WTC11 (cell line): ENCODE measurements at places on chromosomes 12 and 14. TPM values are rescaled to one million over a fixed set of nuclear protein-coding genes. Genes with fewer than 3 reads are reported as not detected.

The ZDHHC22 gene
- total RNA-seq = 38.6 to 47.7 TPM (median 39.3 TPM) in 3 replicates

The OR4N2 gene
- not detected in 3 replicates for total RNA-seq

The LPAR5 gene
- total RNA-seq = 0.20 to 0.57 TPM (median 0.48 TPM) in 3 replicates

The CCDC196 gene
- not detected in 3 replicates for total RNA-seq

The EPYC gene
- not detected in 3 replicates for total RNA-seq

DNA sequence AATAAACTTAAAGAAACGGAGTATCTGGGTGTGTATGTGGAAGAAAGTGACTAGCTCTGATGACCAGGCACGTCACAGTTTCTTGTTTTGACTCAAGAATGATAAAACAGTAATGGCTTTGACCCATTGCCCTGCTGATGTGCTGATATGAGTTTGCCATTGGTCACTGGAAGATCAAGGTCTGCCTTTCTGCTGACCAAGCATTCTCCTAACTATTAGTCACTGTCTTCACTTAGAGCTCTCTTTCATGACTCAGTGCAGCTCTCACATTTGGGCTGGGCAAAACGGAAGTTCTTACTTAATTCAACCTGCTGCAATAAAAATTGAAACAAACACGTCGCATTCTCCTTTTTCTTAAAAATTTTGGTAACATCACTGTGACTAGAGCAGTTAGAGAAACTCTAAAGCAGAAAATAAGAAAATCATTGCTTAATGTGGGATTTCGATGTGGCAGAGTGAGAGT, 366.7 kb downstream of the BTG1 start:
- no peak for DNase-seq

DNA sequence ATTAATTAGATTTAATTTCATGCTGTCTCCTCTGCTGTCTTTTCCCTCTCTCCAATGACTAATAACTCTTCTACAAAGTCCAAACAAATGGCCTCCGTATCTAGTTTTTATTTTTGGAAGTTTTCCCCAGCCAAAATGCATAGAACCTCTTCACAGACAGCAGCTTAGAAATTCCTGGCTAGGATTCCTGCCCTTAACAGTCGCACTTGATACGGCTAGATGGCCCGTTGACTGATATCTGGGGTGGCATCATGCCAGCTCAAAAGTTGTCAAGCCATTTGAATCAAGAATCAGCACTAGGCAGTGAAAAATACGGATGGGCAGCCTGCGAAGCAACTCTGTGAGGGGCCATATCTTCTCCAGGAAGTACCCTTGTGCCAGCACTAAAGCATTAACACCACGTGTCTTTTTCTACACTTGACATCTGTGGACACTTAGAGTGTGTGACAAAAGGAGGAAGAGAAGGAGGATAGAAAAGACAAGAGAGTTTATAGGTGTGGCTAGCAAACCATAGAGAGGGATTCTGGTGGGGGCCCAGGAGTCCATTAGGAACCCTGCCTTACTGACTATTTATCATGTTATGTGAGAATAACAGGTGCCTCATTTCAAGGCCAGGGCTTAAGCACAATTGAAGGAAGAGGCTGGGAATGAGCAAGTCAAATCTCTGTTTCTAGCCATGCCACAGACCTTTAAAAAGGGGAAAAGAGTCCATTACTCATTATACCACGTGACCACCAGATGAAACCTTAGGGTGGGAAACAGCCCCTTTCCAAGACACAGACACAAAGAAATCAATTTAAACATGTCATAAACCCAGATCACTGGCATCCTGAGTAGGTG, 39.2 kb upstream of the KRR1 start:
- no peak for DNase-seq

- DNase-seq = no peak
These were observed 12.8 kb upstream of the AQP2 start for GRCh38 chr12:49937639-49938300.

DNA sequence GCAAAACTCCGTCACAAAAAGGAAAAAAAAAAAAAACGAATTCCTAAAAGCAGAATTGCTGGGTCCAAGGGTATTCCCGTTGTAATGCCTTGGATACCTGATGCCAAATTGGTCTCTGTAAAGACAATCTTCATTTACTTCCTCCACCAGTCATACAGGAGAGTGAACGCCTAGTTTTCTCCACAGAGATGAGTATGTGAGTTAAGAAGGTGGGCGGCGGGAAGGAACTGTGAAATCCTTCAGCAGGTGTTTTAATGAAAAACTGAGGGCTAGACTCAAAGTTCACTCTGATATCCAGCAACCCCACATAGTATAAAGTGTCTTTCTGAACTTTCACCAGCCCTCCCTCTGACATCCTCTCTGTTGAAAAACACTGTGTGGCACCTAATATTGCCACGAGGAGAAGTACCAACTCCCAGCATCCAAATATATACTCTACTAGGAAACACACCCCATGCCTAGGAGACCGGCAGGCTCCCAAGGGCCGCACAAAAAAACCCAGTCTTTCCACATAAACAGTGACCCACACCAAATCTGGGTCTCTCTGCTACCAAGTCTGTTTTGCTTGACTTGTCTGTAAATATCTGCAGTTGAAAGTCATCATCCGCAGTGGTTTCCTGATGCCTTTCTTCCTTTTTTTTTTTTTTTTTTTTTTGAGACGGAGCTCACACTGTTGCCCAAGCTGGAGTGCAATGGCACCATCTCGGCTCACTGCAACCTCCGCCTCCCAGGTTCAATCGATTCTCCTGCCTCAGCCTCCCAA, 30.3 kb upstream of the FOXN3 start:
- no peak for DNase-seq

DNA sequence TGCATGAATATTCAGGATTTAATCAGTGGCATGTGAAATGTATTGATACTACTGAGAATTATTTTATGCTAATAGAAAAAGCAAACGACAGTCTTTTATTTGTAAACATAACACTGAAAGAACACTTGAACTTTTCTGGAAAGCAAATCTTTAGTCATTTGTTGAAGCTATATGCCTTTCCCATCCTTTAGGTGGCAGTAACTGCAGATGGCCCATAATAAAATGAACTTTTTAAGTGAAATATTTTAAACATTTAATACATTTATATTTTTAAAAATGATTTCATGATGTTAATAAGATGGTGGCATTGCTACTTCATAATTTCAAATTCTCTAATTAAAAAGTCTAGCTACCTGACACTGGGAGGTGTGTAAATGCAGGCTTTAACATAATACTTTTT, 13.9 kb upstream of the KRR1 start:
- no peak for DNase-seq

DNA sequence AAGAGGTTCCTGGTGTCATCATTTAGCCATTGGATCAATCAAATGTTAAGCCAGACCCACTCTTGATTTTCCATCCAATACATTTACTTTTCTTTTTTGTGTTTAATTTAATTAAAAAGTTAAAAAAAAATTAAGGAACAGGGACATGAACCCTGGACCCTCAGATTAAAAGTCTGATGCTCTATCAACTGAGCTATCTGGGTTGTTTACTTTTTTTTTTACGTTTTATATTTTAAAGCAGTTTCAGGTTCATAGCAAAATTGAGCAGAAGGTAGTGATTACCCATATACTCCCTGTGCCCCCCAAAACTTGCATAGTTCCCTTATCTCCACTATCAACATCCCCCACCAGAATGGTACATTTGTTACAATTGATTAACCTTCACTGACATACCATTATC, 3.0 kb upstream of the ACOT4 start:
- DNase-seq = no peak

DNA sequence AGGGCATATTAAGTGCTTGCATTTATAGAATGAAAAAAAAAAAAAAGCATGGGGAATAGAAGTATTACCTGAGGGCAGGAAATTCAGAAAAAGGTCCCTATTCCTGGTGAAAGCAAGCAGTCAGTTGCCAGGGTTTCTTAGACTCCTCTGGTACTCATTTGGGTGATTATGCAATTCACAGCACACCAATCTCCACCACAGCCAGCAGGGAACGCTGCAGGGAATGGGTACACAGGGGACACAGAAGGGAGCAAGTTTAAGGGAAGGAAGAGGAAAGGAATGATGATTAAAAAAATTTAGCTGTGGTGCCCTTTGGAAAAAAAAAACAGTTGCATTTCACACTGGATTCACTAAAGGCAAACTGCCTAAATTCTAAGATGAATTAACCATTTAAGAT, 14.2 kb downstream of the BLTP3B start:
- DNase-seq = peak; percentile 49
